ENCODE measurements at places on chromosomes 6 and 20. TPM values are rescaled to one million over a fixed set of nuclear protein-coding genes. Genes with fewer than 3 reads are reported as not detected.

DNA sequence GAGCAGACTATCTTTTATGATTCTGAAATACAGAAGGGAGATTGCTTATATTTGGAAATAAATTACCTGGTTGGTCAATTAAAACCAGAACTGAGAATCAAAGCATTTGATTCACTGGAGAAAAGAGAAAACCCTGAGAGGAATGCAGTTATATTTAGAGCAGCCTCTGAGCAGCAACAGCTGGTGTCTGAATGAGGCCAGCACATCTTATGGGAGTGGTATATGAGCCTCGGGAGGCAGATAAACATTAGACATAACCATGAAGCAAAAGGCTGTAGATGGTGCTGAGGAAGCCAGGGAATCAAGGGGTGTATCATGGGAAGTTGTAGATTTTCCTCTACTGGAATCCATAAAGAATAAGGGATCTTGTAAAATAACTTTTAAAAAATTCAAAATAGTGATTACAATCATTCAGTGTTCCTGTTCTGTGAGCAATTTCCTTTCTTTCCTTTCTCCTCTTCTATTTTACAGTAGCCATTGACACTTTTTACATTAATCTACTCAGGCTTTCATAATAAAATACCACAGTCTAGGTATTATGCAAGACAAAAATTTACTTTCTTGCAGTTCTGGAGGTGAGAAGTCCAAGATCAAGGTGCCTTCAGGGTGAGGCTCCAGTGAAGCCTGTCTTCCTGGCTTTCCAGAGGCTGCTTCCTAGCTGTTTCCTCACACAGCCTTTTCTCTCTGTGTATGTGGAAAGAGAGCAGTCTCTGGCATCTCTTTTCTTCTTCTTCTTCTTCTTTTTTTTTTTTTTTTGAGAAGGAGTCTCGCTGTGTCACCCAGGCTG, 32.8 kb upstream of the ENPP5 start:
- DNase-seq: no peak

DNA sequence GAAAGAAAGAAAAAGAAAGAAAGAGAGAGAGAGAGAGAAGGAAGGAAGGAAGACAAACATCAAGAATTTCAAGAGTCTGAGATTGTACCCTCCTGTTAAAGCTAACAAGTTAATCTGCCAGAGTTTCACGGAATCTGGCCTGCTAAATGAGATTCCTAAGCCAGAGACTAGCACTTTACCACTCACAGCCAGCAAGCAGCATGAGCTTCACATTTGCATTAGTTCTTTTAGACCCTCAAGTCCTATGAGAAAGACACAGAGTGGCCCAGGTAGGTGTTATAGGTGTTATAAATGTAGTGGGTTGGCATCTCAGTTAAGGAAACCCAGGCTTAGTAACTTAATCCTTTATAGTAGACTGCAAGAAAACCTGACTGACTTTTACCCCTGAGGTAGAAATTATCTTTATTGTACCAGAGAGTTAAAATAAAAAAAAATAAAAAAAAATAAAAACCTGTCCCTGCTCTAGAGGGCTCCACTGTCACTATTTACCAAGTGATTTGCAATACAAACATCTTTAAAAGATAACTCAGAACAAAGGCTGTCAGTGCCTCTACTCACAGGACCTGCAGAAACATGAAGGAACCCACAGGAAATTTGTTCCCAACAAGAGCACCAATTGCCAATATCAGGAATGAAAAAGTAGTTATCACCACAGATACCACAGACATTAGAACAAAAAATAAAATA, 9.7 kb upstream of the IBTK start:
- DNase-seq: no peak

HDDC2 gene
- 38.4 TPM for total RNA-seq

GRCh38 chr6:132607544-132608233, 16.4 kb downstream of the TAAR2 start:
- DNase-seq: no peak

- DNase-seq: no peak
These were observed 14.1 kb downstream of the SGK2 start for GRCh38 chr20:43572891-43573290.

SLC22A16 gene
- total RNA-seq: not detected

PRIM2 gene
- 21.7 TPM for total RNA-seq

OR2H1 gene
- not detected for total RNA-seq

- DNase-seq: no peak
These were observed 14.9 kb downstream of the PLN start for GRCh38 chr6:118562959-118563358.
